T-helper 2 cell treated with Interferon-gamma antibody and Interleukin-4, amounts not matched to agents 5 μg/mL and 100 μg/mL, for 36 hours (primary cell): ENCODE measurements at places on chromosomes 5 and 9.

DNA sequence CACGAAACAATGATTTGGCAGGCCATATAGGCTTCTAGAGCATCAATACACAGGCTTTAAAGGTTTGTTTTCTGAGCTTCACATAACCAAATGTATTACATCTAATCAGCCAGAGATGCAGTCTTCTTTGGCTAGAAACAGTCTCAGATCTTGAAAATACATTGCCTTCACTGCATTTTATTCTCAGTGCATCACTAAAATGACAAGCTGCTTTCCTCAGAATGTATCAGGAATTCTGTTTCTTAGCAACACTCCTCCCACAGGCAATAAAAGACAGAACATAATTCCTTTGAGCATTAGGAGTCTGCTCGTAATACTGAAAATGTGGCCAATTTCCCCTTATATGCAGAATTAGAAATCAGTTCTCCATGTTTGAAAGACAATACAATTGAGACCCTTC is 36.9 kb downstream of the FEM1C start:
- no peak for DNase-seq

- DNase-seq: no peak
Measured at GRCh38 chr5:170338291-170338690, 40.7 kb upstream of the LCP2 start.

DNA sequence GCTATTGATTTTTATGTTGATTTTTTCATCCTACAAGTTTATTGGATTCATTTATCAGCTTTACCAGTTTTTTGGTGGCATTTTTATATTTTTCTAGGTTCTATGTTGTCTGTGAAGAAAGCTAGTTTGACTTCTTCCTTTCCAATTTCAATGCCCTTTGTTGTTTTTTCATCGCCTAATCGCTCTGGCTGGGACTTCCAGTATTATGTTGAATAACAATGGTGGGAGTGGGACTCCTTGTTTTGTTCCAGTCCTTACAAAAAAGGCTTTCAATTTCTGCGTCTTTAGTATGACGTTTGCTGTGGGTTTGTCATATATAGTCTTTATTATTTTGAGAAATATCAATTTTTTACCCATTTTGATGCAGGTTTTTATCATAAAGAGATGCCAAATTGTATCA is 175.6 kb upstream of the CCNH start:
- no peak for DNase-seq

DNA sequence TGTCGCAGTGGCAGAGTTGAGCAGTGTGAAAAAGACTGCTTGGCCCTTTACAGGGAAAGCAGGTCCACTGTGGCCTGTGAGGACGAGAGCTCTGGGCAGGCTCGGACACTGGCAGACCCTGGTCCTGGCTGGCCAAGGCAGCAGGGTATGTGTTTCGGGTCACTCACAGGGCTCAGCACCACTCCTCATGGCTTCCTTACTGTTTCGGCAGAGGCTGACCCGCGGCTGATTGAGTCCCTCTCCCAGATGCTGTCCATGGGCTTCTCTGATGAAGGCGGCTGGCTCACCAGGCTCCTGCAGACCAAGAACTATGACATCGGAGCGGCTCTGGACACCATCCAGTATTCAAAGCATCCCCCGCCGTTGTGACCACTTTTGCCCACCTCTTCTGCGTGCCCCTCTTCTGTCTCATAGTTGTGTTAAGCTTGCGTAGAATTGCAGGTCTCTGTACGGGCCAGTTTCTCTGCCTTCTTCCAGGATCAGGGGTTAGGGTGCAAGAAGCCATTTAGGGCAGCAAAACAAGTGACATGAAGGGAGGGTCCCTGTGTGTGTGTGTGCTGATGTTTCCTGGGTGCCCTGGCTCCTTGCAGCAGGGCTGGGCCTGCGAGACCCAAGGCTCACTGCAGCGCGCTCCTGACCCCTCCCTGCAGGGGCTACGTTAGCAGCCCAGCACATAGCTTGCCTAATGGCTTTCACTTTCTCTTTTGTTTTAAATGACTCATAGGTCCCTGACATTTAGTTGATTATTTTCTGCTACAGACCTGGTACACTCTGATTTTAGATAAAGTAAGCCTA is 15.7 kb downstream of the SQSTM1 start:
- DNase-seq: peak; percentile 53

DNA sequence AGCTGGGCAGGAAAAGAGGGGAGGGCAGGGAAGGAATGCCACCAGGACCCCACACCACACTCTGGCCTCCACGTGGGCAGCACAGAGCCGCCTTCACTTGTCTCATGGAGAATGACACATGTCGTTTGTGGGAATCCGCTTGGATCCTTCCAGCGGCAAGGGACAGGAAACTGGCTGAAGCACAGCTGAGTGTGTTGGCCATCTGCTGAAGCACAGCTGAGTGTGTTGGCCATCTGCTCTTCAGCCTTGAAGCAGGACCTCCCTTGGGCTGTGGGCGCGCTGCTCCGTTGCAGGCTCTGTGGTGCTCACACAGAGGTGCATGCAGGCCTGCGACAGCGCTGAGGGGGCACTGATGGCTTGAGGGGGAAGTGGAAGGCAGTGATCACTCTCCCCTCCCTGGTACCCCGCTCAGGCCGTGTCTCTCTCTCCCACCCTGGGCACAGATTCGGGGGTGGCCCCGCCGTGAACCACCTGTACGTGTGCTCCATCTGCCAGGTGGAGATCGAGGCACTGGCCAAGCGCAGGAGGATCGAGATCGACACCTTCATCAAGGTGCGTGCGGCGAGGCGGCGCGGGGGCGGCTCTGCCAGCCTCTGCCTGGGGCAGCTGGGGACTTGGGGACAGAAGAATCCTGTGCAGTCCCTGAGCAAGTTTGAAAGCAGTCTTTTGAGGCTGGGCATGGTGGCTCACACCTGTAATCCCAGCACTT is 40.6 kb downstream of the USP20 start:
- no peak for DNase-seq

GRCh38 chr5:148397968-148398595 is 14.3 kb downstream of the FBXO38 start:
- no peak for DNase-seq

GRCh38 chr9:35867538-35867937 is 2.7 kb downstream of the OR13J1 start:
- no peak for DNase-seq

DNA sequence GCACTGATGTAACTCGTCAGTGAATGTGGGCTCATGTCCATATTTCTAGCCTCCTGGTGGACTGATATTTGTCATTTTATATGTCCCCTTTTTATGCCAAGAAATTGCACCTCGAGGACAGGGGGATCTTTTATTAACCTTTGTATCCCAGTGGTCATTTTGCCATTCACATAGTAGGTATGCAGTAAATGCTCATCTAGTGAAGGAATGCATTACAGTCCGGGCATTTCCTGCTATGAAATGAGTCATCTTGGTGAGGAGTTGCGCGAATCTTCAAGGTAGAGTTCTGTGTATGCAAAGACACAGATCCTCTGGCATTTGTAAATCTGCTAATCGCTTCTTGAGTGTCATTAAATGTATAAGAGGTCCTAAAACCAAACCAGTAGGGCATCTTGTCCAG is 755.5 kb upstream of the ADAMTS16 start:
- no peak for DNase-seq

DNA sequence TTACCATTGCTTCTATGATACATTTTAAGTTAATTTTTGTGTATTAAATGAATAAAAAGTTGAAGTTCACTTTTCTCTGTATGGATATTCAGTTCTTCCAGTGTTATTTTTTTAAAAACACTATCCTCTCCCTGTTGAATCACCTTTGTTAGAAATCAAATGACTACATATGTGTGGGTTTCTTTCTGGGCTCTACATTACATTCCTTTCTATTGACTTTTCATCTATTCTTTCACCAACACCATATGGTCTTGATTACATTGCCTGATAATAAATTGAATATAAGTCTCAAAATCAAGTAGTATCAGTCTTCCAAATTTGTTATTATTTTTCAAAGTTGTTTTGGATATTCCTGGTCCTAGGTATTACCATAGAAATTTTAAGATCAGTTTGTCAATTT is 7.3 kb upstream of the RASEF start:
- no peak for DNase-seq

DNA sequence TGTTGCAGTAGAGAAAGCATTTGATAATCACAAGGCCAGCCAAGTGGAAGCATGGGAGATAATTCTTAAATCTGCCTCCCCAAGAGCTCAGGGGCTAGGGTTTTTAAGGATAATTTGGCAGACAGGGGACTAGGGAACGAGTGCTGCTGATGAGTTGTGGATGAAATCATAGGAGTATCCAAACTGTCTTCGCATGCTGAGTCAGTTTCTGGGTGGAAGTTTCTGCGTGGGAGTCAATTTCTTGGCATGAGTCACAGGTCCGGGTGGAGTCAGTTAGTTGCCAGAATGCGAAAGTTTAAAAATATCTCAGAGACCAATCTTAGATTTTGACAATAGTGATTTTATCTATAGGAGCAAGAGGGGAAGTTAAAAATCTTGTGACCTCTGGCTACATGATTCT is 112.6 kb downstream of the TMC1 start:
- peak; percentile 62 for DNase-seq

- DNase-seq: no peak
Measured at GRCh38 chr5:158881091-158881880, 218.4 kb downstream of the EBF1 start.

- no peak for DNase-seq
Measured at GRCh38 chr5:179422908-179423481, 77.7 kb upstream of the ADAMTS2 start.

- DNase-seq: no peak
Measured at GRCh38 chr9:121776001-121776738, 124.7 kb downstream of the DAB2IP start.

GRCh38 chr9:136543830-136544547 is 1.9 kb downstream of the NOTCH1 start:
- DNase-seq: no peak

GRCh38 chr9:126947529-126947928 is 32.9 kb downstream of the RALGPS1 start:
- no peak for DNase-seq

DNA sequence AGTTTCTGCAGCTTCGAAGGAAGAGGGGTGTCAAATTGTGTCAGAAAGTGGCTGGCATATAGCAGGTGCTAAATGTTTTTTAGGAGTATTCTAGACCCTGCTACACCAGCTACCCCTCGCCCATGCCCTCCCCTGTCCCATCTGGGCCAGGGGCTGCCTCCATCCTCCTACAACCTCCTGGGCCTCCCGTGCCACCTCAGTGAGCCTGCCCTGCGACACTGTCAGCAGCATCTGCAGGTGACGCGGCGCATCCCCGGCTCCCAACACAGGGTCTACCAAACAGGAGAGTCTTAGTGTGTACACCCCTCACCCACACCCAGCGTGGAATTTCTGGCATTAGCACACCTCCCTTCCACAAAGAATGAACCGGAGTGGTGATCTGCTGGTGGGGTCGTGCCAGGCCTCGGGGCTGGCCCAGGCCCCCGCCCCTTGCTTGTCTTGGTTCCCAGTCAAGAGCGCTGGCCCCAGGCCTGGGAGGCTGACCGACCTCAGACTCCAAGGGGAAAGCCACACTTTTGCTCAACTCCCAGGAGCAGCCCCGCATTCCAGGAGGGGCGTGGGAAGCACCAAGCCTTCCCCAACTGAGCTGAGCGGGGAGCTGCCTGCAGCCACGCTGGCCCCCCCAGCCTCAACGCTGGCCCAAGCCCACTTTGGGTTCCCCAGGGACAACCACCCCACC is 55.2 kb downstream of the NEURL1B start:
- no peak for DNase-seq

GRCh38 chr9:15332939-15333338 is 25.9 kb upstream of the TTC39B start:
- no peak for DNase-seq

- no peak for DNase-seq
Measured at GRCh38 chr5:10695055-10695649, 65.9 kb downstream of the DAP start.

DNA sequence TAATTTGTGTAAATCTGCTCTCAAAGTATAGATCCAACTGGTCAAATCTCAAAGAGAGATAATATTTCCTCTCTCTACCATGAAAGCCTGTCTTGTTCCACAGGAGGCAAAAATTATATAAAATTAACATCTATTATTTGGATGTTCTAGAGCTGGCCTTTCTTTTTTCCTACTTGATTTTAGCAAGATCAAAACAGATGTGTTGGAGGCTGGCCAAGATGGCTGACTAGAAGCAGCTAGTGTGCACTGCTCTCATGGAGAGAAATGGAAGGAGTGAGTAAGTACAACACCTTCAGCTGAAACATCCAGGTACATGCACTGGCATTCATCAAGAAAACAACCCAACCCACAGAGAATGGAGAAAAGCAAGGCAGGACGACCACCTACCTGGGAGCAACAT is 298.6 kb upstream of the SLC24A2 start:
- DNase-seq: no peak

GRCh38 chr5:80246001-80246758 is 9.7 kb downstream of the SERINC5 start:
- no peak for DNase-seq
